Mucosa of gallbladder (tissue), 1 donor: ENCODE measurements at places on chromosomes 3 and 15. TPM values are rescaled to one million over a fixed set of nuclear protein-coding genes. Genes with fewer than 3 reads are reported as not detected.

- peak; percentile 73 for DNase-seq
Observed at GRCh38 chr3:88203642-88204055, 53.9 kb downstream of the C3orf38 start.

Gene MORC1
- not detected for total RNA-seq

GRCh38 chr3:197855571-197855970, 64.5 kb downstream of the LRCH3 start:
- DNase-seq, result no peak

DNA sequence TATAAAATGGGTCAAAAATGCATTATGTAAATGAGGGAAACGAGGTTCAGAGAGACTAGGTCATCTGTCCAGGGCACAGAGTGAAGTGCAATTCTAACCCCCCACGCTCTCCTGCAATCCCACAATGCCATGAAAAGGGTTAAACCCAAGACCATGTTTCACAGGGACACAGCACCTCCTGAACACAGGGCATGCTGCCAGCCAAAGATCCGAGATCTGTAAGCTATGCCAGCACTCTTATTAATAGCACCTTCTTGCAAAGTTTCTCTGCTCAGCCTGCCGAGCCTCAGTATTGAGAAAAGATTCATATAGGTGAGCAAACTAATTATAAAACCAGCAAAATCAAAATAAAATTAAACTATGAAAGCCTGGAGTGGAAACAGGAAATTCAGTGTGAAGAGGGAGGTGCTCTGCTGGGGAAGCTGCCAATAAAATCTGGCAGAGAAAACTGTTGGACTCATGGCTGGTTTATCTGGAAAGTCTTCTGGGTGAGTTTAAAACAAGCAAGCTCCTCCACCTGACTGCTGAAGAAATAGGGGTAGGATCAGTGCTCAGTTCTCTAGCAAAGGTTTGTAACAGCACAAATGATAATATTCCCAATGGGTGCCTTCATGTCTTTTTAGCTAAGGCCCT, 50.3 kb downstream of the LRIG1 start:
- peak; percentile 71 for DNase-seq

Gene CLCN2
- 104 TPM for total RNA-seq

Gene FYCO1
- 94.4 TPM for total RNA-seq

DNA sequence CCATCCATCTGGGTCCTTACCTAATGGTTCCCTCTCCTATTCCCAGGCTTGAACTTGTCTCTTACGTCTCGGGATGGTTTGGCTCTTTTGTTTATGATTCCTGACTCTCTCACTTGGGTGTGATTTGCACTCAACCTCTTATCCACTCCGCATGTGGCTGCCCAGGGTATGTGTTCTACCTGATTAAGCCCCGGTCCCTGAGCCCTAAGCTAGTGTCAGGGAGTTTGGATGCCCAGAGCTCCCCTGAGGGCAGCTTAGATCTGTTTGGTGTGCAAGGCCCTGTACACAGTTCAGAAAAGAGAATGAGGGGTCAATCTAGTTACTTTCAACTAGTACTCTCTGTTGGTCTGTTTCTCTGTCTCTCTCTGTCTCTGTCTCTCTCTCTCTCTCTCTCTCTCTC, 15.9 kb upstream of the STARD5 start:
- no peak for DNase-seq
